Activated CD4-positive, alpha-beta T cell treated with anti-CD3 and anti-CD28 coated beads, Interleukin-10, Interleukin-2, amounts not matched to agents 100 ng/mL and 50 ng/mL, durations not matched to agents 16 hours and 8 hours (primary cell): ENCODE measurements at places on chromosomes 5 and 9.

DNA sequence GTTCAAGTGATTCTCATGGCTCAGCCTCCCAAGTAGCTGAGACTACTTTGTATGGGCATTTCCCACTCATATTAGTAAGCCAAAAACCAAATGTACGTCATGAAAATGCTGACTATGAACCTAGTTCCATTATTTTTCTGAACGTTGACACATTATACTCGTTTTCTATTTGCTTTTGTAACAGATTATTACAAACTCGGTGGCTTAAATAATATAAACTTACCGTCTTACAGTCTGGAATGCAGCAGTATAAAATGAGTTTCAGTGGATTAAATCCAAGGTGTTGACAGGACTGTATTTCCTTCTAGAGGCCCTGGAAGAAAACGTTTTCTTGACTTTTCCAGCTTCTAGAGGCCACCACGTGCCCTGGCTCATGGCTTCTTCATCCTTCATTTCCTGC lies 517.0 kb downstream of the GADD45G start:
- no peak for DNase-seq

- no peak for DNase-seq
These were observed 317.1 kb downstream of the MAT2B start for GRCh38 chr5:163822548-163822947.

DNA sequence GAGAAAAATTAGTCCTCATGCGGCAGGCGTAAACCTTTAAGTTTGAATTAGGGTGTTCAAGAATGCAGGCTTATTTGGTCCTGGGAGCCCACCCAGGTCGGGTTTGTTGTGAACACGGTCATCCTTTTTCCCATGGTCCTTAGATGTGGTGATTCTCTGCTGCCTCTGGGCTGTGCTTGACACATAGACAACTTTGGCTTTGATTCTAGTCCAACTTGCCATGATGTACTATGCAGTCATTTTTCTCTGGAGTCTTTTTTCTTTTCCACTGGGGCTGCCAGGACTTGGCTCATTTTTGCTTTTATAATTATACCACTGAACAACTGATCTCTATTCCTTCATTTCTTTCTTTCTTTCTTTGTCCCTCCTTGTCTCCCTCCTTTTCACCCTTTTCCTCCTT lies 218.6 kb downstream of the SREK1 start:
- DNase-seq: no peak

GRCh38 chr9:124388275-124389048 lies 26.8 kb downstream of the PSMB7 start:
- DNase-seq: no peak

- DNase-seq: no peak
These were observed 123.2 kb downstream of the TLE1 start for GRCh38 chr9:81566074-81566698.

DNA sequence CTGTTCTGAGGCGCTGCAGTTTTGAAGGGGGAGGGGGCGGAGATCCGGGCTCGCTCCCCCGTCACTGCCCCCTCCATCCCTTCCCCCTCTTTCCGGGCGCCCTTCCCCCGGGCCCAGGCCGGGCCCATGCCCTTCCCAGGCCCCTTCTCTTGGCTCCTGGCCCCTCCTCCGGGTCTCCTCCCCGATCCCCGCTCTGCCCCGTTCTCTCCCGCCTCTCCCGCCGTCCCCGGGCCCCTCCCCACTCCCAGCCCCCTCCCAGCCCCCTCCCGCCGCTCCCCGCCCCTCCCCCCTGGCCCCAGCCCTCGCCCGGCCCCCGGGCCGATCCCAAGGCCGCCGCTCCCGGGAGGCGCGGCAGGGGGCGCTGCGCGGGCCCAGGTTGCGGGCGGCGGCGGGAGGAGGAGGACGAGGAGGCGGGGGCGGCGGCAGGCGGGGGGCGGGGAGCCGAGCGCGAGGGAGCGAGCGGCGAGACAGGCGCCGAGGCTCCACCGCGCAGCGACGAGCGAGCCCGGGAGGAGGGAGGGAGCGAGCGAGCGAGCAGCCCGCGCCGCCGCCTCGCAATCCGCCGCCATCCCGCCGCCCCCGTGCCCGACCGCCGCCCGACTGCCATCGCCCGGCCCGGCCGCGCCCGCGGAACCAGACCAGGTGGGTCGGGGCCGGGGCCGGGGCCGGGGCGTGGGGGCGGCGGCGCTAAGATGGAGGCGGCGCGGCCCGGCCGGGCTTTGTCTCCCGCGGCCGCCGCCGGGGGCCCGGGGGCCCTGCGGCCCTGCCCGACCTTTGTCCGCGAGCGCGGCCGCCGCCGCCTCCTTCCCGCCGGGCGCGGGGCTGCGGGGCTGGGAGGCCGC lies at the start of gene PRRC2B:
TSS of gene PRRC2B (plus strand) at position 465 of the 842 bp plus-strand sequence. CDS start 36,059 bp downstream, outside the sequence.
- peak; percentile 90 for DNase-seq

DNA sequence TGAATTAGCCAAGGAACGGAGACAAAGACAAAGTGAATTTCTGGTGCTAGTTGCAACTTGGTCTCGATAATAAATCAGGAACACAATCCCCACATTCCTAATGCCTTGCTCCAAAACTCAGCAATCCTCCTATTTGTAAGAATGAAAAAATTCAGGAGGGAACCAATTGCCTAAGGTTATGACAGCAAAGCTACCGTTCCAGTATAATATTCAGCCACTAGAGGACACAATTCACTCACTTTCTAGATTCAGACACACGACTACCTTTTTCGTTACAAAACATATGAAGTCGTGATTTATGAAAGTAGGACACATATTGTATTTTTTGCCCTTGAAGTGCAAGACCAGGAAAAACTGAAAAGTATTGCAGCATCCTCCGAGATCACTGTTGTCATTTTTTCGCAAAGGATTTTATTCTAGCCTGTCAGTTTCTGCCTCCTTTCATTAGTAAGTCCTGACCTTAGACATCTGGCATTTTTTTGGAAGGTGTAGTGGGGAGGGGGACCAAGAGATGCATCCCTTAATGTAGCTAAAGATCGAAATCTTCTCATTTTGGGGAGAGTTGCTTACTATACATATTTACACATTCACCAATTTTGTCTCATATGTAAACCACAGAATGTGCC lies 133.1 kb downstream of the DOCK8 start:
- DNase-seq: no peak

DNA sequence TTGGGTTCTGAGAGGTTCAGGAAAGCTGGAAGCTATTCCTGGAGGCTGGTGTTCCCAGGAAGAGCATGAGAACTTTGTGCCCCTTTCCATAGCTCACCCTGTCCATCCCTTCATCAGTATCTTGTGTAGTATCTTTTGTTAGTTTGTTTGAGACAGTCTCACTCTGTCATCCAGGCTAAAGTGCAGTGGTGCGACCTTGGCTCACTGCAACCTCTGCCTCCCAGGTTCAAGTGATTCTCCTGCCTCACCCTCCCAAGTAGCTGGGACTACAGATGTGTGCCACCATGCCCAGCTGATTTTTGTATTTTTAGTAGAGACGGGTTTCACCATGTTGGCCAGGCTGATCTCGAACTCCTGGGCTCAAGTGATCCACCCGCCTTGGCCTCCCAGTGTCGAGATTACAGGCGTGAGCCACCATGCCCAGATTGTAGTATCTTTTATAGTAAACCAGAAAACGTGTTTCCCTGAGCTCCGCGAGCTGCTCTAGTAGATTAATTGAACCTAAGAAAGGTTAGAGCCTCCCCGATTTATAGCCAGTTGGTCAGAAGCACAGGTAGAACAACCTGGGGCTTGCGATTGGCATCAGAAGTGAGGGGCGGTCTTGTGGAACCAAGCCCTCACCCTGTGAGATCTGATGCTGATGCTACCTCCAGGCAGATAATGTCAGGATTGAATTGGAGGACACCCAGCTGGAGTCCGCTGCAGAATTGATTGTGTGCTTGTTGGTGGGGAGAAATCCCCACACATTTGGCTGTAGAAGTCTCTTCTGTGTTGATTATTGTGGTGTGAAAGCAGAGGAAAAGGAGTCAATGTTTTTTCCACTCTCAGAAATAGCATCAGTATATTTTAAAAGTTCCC lies 32.3 kb downstream of the ATP6V0E1 start:
- DNase-seq: no peak

- no peak for DNase-seq
These were observed 8.4 kb downstream of the SH2D3C start for GRCh38 chr9:127769929-127770582.

DNA sequence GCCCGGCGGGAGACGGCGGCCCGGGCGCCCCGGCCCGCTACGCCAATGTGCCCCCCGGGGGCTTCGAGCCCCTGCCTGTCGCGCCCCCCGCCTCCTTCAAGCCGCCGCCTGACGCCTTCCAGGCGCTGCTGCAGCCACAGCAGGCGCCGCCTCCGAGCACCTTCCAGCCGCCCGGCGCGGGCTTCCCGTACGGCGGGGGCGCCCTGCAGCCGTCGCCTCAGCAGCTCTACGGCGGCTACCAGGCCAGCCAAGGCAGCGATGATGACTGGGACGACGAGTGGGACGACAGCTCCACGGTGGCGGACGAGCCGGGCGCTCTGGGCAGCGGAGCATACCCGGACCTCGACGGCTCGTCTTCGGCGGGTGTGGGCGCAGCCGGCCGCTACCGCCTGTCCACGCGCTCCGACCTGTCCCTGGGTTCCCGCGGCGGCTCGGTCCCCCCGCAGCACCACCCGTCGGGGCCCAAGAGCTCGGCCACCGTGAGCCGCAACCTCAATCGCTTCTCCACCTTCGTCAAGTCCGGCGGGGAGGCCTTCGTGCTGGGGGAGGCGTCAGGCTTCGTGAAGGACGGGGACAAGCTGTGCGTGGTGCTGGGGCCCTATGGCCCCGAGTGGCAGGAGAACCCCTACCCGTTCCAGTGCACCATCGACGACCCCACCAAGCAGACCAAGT lies 723 bp downstream of the SNX18 start:
- peak; percentile 64 for DNase-seq

- DNase-seq: no peak
These were observed 199.8 kb downstream of the GDNF start for GRCh38 chr5:37640088-37640487.

DNA sequence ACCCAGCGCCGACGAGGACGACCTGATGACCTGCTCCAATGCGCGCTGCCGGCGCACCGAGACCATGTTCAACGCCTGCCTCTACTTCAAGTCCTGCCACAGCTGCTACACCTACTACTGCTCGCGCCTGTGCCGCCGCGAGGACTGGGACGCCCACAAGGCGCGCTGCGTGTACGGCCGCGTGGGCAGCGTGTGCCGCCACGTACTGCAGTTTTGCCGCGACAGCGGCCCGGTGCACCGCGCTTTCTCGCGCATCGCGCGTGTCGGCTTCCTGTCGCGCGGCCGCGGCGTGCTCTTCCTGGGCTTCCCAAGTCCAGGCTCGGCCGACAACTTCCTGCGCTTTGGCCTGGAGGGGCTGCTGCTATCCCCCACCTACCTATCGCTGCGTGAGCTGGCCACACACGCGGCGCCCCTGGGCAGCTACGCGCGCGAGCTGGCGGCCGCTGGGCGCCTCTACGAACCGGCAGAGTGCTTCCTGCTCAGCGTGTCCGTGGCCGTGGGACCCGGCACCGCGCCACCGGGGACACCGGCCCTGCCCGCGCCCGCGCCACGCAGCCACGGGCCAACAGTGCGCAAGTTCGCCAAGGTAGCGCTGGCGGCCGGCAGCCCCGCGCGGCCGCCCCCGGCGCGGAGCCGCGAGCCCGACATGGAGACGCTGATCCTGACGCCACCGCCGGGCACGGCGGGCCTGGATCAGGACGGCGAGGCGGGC lies 2.7 kb upstream of the PHPT1 start:
- no peak for DNase-seq

GRCh38 chr9:123942542-123942941 lies 12.6 kb upstream of the DENND1A start:
- no peak for DNase-seq

GRCh38 chr9:4171971-4172370 lies 127.9 kb downstream of the GLIS3 start:
- no peak for DNase-seq

DNA sequence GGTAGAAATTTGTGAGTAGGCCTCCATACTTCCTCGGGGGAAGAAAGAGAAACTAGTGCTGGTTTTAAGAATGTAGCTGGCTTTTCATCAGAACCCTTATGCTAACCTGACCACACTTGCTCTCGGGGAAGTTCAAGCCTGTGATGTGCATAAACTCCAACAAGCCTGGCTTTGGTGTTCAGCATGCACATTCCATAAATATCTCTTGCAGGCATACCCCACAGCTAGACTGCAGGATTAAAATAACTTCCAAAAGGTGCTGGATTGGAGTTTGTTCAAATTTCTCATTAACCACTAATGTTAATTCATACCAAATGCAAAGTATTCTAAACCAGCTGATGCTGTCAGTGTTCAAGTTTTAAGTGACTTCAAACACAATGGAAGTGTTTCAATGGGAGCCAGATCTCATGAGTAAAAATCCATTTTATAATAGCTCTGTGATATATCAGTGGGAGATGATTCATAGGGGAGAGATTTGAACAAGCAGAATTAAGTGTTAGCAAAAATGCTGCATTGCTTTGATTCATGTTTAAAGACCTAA lies 79.4 kb downstream of the NPR3 start:
- no peak for DNase-seq

GRCh38 chr9:114691046-114691955 lies 9.3 kb upstream of the TEX48 start:
- peak; percentile 97 for DNase-seq

DNA sequence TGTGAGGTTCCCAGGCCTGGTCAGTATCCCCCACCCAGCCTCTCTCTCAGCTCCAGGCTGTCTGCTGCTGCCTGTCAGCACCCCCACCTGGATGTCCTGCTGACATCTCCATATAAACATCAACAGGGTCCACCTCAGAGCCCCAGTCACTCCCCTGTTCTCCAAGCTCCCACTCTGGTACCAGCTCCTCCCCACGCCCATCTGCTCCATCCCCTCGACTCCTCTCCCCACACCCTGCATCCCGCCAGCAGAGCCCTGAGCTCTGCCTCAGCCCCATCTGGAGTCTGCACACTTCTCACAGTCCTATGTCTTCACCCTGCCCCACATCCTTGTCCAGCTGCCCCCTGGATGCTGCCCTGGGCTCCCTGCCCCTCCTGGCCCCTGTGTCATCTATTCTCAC lies 67.7 kb upstream of the LRRTM2 start:
- no peak for DNase-seq

- DNase-seq: no peak
These were observed 19.9 kb downstream of the URM1 start for GRCh38 chr9:128390813-128391711.

- no peak for DNase-seq
These were observed 72.8 kb upstream of the MTAP start for GRCh38 chr9:21729648-21730047.

DNA sequence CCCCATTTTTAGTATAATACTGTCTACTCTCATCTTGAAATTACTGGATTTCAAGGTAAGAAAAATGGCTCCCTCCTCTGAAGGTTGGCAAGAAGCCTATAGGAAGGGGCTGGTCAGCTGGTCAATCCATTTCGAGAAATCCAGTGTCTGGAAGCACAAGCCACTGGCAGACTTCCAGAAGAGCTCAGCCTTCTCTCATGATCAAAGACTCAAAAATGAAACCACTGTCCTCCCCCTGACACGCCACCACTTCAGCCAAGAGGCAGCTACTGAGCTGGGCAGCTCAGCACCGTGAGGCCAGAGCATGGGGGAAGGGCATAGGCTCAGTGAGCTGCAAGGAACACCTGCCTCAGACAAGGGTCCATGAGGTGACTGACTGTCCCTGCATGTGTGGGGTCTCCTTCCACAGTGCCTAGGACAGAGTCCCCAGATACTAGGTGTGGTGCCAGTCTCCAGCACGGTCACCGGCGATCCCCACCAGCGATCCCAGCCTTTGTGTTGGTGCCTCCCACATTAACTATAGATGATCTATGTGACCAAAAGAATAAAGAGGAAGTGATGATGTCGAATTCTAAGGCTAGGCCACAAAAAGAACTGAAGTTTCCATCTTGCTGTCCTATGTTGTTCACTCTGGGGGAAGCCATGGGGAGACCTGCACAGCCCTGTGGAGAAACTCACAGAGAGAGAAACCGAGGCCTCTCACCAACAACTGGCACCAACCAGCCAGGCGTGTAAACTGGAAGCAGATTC lies 100.1 kb upstream of the LRRTM2 start:
- no peak for DNase-seq

GRCh38 chr5:78503958-78504653 lies 143.7 kb downstream of the SCAMP1 start:
- no peak for DNase-seq
